GM12878 (cell line): ENCODE measurements at places on chromosomes 2 and 18. TPM values are rescaled to one million over a fixed set of nuclear protein-coding genes. Genes with fewer than 3 reads are reported as not detected.

The MYOM1 gene
- 0.51 and 0.70 TPM in 2 replicates for polyA plus RNA-seq

The CGREF1 gene
- polyA plus RNA-seq = not detected in 2 replicates

The FNDC4 gene
- polyA plus RNA-seq = not detected in 2 replicates

The RUFY4 gene
- 0.23 and 0.64 TPM in 2 replicates for polyA plus RNA-seq
